ENCODE measurements at places on chromosomes 2 and 18.

DNA sequence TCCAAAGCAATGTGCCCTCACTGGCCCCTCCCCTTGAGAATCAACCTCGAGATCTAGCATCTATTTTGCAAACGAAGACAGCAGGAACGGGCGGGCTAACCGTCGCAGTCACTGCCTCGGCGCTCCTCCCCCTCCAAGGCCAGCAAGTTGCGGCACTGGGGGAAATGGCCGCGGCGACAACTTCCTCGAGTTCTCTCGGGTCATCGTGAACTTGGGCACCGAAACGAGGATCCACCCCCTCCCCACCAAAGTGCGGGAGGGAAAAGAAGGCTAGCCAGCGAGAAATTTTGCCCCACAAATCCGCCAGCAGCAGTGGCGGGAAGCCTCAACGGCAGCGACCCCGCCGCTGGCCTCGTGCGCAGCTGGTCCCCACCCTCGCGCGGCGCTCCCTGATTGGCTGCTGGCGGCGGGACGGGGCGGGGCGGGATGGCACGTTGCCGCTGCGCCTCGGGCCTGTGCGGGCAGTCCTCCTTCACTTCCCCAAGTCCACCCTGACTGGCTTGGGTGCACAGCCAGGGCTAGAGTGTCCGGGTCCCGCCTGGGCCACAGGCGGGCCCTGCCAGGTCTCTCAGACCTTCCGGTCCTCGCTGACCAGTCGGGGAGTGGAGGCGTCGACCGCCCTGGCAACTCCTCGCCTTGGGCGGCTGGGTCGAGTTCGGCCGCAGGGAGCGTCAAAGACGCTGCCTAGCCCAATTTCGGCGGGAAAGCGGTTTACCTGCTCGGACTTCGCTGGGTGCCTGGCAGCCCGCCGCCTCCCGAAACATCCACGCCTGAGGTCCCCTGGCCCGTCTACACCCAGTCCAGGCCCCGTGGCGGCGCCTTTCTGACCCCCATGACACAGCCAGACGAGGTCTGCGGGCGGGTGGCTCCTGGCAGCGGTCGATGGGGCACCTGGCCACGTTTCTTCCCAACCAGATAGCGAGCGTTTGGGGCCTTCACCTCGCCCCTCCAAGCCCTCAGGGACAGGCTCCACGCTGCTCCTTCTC lies at the start of gene BOLL:
BOLL (minus strand) TSS at position 364 of the 986 bp plus-strand sequence. CDS start 3,469 bp downstream, outside the sequence.
- no peak for DNase-seq

DNA sequence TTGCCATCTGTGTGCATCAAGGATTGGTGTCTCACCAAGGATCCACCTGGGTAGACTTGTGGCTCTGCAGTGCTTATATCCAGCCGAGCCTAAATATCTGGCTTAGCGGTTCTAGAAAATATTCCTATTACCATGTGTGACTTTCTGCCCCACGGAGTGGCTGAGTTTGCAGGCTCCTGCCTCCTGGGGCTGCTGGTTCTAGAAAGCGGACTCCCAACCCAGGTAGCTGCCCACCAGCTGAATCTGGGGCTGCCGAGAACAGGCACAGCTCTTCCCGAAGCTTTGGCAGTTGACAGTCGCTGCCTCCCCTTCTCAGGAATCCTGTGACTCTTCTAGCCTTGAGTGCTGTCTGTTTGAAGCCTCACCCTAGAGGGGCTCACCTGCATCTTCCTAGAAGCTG lies 104.6 kb downstream of the TPGS2 start:
- DNase-seq = no peak

DNA sequence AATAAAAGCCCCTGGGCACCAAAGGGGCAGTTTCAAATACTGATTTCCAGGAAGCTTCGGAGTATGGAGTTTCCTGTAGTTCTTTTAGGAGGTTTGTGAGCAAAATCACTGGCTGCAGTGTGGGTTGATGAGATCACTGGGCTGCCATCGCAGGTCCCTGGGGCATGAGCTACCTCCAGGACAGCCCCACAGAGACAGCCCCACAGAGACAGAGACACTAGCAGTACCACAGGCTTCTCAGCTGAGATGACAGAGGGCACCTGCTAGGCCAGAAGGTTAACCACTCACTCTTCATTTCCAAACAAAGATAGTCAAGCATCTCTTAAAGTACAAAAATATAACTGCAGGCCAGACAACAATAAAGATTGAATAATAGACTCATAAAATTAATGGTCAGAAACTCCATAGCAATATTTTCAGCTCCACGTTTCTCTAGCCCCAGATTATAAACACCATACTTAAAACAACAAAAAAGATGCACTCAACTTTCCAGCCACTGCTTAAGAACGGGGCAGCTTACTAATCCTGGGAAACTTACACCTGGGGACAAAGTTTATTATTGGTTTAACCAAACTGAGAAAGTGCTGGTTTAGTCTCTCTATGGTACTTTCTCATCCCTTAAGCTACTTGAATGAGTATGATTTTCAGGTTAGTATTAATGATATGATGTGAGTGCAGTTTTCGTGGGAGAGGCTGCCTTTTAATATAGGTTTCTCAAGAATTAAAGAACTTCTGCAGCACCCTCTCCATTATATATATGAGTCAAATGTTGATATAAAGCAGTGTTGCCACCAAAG lies 11.6 kb downstream of the AFF3 start:
- no peak for DNase-seq

- DNase-seq = peak; percentile 39
Measured at GRCh38 chr2:95267458-95268210, 6.6 kb upstream of the PROM2 start.

DNA sequence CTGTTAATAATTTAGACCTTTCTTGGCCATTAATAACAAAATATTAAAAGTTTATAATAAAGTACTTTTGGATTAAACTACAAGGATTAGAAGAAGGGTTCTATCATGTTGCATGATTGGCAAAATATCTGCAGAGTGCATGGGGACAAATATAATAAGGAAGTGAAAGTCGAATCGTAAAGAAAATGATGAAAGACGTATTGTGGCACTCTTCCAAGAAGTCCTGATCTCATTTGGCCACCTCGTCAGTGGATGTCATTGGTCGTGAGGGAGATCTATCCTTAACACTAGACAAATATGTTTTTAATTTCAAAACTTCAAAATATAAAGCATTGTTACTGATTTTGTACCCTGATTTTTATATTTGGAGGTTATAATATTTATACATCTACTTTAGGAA lies 197.7 kb upstream of the STON1 start:
- DNase-seq = peak; percentile 51

- peak; percentile 1 for DNase-seq
Measured at GRCh38 chr2:38866773-38867443, 8.8 kb downstream of the DHX57 start.

GRCh38 chr2:104249629-104250028 lies 604.3 kb upstream of the POU3F3 start:
- no peak for DNase-seq

- no peak for DNase-seq
Measured at GRCh38 chr2:70463581-70463980, 90.0 kb downstream of the TGFA start.

GRCh38 chr2:57534358-57534757 lies 512.2 kb upstream of the VRK2 start:
- no peak for DNase-seq

GRCh38 chr2:201327678-201328077 lies 29.5 kb downstream of the FLACC1 start:
- DNase-seq = no peak

DNA sequence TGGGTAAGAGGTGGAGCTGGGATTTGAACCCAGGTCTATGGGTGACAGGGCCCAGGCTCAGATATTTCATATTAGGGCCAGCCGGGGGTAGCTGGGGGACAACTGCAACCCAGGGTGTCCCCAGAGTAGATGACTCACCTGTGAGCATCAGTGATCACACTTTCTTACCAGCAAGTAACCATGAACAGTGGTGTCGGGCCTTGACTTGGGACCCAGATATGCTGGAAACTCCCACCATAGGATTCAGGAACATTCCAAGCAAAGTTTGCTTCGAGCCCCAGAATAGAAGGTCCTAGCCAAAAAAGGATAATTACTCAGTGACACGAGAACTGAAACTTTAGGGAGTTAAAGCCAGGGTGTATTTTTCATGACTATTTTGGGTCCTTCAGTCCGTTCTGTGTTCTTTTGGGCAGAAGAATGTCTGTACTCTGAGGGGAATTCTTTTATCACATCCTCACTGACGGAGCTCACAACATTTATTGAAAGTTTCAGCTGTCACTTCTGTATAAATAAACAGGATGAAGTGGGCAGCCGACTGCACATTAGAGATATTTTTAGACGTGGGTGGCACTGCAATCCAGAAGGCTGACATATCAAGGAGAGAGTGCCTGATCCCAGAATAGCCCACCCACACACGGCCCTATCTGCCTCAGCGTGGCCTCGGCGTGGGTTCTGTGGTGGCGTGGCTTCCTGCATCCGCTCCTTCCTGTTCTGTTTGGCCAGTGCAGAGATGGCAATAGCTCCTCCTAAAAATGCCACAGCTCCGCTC lies 45.6 kb downstream of the RAMP1 start:
- no peak for DNase-seq

DNA sequence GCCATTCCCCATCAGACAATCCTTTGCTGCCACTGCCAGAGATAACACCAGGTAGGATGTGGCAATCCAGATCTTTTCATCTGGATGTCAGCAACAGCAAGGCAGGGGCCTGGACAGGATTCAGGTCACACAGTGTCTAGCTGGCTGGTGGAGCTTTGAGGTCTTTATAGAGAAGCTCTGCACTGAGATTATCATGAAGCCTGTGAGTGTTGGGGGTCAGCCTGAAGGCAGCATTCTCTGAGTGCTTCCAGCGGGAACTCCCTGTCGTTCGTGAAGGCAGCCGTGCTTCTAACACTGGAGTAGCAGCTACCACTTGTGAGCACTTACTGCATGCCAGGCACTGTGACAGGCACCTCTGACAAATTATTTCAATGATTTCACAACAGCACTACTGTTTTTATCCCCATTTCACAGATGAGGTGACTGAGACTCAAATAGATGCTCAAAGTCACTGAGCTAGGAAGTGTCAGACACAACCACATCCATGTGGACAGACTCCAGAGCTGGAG lies 85.7 kb downstream of the SEMA4F start:
- DNase-seq = no peak

GRCh38 chr2:9693196-9693491 lies 62.3 kb upstream of the YWHAQ start:
- DNase-seq = peak; percentile 83

GRCh38 chr18:48053881-48054816 lies 123.7 kb upstream of the SMAD2 start:
- DNase-seq = no peak

DNA sequence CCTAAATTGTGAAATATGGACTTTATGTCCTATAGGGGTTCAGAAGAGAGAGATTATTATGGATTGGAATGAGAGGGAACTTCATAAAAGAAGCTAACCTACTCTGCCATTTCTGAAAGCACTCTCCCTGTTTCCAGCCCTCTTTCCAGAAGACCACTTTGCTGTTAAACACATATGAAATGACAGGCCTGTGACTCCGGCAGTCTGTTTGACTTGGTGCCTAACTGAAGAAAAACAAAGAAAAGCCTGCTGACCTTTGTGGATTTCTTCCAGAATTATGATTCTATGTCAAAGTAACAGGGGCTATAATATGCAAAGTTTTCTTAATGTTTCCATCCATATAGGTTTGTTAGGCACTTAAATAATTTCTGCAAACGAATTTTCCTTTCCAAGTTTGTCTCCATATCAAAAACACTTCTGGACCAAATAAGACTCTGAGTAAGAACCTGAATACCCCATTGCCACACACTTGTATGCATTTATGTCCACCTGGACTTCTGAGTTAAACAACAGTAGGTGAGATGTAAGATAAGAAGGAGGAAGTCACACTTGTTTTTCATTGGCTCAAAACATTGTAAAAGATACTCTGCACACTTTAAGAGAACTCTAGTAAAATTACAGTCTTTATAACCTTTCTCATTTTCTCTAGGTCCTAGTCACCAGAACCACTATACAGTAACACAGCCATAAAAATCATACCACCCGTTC lies 111.7 kb downstream of the PIEZO2 start:
- no peak for DNase-seq

GRCh38 chr2:172790404-172790803 lies 54.8 kb downstream of the RAPGEF4 start:
- DNase-seq = no peak

DNA sequence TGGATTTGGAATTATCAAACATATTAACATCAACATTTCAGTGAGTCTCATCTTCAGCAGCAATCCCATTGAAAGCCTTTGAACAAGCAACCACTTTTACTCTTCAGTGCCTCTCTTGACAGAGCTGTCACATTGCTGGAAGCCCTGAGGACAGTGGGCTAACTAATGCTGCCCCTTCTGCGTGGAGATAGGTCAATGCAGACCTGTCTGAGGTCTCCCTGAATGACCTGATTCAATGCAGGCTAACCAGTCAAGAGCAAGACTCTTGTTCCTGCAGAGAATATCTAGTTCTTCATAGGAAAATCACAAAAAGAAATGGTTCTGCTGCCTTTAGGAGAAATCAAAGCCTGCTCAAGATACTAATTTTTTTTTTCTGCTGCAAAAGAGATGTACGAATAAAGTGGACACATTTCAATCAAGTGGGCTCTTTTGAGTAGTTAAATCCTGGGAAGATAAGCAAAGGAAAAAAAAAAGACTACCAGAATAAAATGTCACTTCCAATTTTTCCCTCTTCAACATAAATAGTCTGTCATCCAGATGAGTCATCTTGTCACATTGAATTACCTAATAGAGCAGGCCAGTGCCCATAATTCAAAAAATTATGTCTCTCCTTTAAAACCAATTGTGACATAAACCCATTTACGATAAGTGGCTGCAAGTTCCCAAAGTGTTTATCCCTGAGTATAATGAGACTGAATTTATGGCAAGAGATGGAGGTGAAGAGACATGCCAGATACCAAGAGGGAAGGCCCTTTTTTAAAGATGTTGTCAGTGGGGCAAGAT lies 1269.0 kb upstream of the DDX18 start:
- DNase-seq = no peak

GRCh38 chr18:42872838-42873237 lies 242.6 kb downstream of the RIT2 start:
- DNase-seq = no peak

GRCh38 chr2:219209236-219210195 lies 2.9 kb downstream of the ZFAND2B start:
- DNase-seq = no peak

DNA sequence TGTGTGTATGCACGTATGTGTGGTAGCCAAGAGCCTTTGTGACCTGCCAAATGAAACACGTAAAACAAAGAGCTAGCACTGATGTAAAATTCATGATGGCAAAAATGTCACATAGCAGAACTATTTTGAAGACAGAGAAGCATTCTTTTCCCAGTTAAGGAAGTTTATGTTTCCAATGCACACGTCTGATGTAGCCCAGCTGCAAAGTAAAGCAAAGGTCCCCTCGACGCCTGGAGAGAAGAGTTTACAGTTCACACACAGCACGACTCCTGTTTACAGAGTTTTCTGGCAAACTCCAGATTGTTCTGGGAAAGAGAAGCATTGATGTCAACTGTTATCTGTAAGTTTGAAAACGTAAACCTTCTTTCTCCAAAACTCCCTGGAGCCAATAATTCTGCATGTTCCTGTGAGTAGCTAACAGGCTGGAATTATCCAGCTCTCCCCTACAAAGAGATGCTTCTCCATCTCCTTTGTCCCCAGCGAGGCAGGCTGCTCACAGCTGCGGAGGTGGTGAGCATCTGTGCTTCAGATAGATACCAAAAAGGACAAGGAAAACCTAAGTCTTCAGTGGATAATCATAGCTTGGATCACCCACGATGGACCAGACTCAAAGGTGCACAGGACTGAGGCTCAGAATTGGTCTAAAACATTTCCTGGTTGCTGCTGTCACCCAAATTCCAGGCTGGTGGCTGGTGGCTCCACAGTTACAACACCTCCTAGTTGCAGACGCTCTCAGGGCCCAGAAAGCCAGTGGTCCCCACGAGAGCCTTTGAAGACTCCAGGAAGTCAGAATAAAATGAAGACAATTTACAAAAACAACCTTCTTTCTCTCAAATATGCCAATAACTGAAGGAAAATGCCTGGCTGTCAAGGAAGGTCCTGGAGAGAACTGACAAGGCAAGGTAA lies 87.4 kb downstream of the COL6A3 start:
- DNase-seq = no peak

- DNase-seq = no peak
Measured at GRCh38 chr2:151291224-151291623, 1.8 kb upstream of the NMI start.

All from MCF 10A (cell line).